AG10803 (cell line): ENCODE measurements at places on chromosomes 13 and 19.

- DNase-seq, result no peak
These were observed 673.4 kb upstream of the ARGLU1 start for GRCh38 chr13:107241381-107241780.

DNA sequence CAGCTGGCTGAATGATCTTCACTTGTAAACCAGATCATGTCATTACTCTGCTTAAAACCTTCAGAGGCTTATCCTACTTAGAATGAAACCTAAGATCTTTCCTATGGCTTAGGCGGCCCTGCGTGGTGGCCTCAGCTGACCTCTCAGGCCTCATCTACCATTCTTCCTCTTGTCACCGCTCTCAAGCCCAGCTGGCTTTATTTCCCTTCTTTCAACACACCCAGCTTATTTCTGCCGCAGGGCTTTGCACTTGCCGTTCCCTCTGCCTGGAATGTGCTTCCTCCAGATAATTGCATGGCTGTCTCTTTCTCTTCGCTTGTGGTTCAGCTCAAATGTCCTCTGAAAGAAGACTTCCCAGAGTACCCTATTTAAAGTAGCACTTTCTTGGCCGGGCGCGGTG is 3.6 kb upstream of the ASF1B start:
- no peak for DNase-seq

DNA sequence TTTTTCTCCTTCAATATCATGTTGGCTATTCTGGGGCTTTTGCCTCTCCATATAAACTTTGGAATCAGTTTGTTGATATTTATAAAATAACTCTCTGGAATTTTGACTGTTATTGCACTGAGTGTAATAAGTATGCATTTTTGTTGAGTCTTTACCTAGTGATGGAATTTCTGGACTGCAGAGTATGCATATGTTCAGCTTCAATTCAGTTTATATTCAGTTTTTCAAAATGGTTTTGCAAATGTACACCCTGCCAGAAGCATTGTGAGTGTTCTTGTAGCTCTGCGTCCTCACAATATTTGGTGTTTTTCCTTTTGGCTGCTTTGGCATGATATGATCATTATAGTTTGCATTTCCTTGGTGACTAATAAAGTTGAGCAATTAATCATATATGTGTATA is 43.1 kb downstream of the RASL11A start:
- no peak for DNase-seq

GRCh38 chr19:21439201-21439751 is 42.3 kb downstream of the ZNF493 start:
- DNase-seq, result no peak

DNA sequence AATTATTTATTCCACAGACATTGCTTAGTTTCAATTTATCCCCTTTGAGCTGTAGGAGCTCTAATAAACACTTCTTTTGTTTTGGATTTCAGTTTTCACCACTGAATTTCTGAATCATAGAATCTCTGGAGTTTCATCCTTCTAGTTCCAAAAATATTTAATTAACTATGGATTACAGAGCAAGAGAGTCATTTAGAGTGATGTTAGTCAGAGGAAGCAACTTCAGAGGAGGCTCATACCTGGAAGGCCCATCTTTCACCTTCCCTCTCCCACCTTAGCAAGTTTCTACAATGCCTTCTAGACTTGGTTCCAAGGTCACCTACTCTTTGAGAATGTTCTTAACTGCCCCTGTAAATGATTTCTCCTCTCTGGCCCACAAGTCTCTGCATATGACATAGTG is 353.2 kb downstream of the SPRY2 start:
- no peak for DNase-seq

GRCh38 chr13:54445453-54445852 is 1416.8 kb downstream of the OLFM4 start:
- no peak for DNase-seq

DNA sequence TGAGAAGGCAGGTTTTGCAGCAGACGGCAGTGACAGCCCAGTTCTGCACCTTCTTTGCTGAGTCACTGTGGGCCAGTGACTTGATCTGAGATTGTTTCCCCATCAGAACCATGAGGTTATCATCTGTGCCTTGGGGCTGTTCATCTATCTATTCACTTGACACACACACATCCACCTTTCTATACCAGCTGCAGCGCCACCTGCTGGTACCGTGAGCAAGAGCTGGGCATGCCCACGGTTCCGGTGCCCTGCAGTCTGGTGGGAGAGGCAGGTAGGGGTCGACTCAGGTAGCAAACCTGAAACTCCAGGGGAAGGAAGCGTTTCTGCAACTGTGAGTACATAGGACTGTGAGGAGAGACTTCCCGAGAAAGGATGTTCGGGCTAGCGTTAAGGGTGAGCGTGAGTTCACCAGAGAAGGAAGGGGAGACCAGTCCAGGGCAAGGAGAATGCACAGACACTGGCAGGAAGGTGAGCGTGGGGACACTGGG is 7.5 kb upstream of the LIN7B start:
- peak; percentile 50 for DNase-seq

GRCh38 chr19:51002542-51003311 is 1.3 kb upstream of the KLK8 start:
- no peak for DNase-seq

- peak; percentile 16 for DNase-seq
These were observed 27.5 kb downstream of the MICU2 start for GRCh38 chr13:21576426-21576825.

DNA sequence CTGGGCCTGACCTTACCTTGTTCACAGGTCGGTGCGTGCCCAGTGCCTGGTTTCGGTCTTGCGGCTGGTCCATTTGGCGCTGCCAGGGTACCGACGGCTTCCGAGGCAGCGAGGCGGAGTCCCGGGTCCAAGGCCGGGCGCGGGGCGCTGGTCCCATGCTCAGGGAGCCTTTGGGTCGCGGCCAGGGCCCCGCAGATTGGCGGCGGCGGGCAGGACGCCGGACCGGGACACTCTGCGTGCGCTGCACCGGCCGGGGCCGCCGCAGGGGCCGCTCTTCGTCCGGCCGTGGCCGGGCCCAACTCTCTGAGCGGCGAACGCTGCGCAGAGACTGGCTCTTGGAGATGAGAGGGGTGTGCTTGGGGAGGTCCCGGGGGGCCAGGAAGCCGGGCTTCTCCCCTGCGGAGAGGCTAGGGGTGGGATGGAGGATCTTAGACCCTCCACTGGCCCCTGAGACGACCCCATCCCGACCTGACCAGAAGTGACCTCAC is 3.4 kb upstream of the WIZ start:
- no peak for DNase-seq

GRCh38 chr13:66748712-66749111 is 481.4 kb downstream of the PCDH9 start:
- DNase-seq, result no peak

- DNase-seq, result no peak
These were observed 196.8 kb downstream of the RAP2A start for GRCh38 chr13:97630725-97631124.

- peak; percentile 48 for DNase-seq
These were observed 56.6 kb downstream of the COG3 start for GRCh38 chr13:45521297-45521696.

DNA sequence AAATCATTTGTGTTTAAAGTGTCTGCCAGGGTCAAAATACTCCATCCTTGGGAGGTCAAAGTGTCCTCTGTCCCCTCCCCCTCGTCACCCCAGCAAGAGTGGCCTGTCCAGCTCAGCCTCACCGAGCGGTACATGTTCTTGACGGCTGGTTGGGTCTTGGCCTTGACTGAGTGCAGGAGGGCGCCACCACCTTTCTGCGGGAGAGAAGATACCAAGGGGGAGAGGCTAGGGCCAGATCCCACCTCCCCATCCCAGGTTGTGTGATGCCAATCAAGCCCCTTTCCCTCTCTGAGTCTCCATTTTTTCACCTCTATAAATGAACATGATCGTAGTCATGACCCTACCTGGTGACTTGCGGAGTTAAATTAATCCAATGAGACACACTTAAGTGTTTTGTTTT is 6.1 kb downstream of the CRB3 start:
- DNase-seq, result no peak

- no peak for DNase-seq
These were observed 106.1 kb downstream of the RAB20 start for GRCh38 chr13:110455444-110455843.

GRCh38 chr13:27379694-27380641 is 44.5 kb upstream of the GTF3A start:
- DNase-seq, result peak; percentile 59

DNA sequence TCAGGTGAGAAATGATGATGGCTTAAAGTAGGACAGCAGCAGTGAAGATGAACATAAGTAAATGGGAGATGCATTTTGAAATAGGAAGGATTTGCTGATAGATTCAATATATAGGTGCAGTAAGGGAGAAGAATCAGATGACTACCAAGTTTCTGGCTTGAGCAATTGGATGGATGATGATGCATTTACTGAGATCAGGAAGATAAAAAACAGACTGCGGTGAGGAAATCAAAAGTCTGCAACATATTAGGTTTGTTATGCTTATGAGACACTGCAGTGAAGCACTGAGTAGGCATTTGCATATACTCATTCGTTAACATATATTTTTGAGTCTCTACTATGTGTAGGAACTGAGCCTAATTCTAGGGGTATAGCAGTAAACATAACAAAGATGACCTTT is 184.2 kb downstream of the LACC1 start:
- no peak for DNase-seq

DNA sequence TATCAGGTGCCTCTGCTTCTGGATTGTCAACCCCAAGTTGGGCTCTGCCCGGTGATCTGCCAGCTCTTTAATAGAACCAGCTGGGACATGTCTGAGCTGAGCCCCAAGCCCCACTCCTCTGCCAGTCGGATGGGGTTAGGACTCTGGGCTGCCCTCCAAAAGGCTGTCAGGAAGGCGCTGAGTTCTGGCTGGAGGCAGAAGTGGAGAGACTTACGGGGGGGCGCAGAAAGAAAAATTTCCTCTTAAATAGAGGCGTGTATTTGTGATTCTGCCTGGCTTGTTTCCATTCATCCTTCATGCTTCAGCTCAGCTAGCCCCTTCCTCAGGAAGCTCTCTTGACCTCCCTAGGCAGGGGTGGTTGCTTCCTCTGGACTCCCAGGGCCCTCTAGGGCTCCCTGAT is 985 bp upstream of the KCNK6 start:
- DNase-seq, result no peak

- DNase-seq, result no peak
These were observed 13.1 kb upstream of the OR1M1 start for GRCh38 chr19:9073806-9074205.

GRCh38 chr19:15790096-15790495 is 2.6 kb downstream of the OR10H5 start:
- no peak for DNase-seq

- no peak for DNase-seq
These were observed 61.0 kb downstream of the NHLRC3 start for GRCh38 chr13:39099231-39099630.

GRCh38 chr13:40381935-40382764 is 284.3 kb downstream of the FOXO1 start:
- no peak for DNase-seq

- DNase-seq, result no peak
These were observed 49.0 kb downstream of the TNFRSF19 start for GRCh38 chr13:23619068-23619855.

DNA sequence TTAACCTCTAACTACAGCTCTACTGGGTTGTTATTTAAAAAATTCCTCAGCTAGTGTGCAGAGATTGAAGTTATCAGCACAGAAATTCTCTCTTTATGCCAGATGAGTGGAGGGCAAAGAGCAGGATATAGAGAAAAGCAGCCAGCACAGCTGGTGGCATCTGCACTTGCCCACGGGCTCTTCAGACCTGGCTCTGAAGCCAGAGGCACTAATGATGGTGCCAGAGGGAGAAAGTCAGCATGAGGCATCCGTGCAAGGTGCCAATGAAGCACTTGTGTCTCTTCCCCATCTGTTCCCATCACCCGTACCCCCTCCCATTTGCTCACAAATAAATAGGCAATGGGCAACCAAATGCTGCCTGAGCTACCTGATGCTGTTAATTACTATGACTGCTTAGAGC is 138.9 kb downstream of the OLFM4 start:
- no peak for DNase-seq

DNA sequence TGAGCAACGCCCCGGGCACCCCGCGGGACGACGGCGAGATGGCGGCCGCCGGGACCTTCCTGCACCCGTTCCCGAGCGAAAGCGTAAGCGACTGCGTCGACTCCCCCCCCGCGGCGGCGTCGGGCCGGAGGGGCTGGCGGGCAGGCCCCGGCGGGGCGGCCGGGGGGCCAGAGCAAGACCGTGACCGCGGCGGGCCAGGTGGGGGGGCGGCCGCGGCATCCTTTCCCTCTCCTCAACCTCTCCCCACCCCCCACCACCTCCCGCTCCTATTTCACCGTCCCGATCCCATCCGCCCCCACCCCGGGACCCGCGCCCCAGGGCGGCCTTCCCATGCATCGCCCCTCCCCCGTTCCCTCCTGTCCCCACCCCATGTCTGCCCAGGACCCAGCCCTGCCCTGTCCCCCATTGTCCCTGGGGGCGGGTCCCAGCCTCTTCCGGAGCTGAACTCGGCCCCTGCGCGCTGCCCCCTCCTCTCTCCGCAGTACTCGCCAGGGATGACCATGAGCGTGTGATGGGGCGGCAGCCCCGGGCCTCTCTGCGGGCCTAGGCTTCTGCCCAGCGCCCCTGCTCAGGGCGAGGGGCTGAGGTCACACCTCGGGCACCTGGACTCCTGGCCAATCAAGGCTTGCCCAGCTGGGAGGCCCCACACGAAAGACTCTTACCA is 4.1 kb downstream of the ISYNA1 start:
- no peak for DNase-seq

- no peak for DNase-seq
These were observed 1.1 kb upstream of the SMIM24 start for GRCh38 chr19:3481241-3482090.

DNA sequence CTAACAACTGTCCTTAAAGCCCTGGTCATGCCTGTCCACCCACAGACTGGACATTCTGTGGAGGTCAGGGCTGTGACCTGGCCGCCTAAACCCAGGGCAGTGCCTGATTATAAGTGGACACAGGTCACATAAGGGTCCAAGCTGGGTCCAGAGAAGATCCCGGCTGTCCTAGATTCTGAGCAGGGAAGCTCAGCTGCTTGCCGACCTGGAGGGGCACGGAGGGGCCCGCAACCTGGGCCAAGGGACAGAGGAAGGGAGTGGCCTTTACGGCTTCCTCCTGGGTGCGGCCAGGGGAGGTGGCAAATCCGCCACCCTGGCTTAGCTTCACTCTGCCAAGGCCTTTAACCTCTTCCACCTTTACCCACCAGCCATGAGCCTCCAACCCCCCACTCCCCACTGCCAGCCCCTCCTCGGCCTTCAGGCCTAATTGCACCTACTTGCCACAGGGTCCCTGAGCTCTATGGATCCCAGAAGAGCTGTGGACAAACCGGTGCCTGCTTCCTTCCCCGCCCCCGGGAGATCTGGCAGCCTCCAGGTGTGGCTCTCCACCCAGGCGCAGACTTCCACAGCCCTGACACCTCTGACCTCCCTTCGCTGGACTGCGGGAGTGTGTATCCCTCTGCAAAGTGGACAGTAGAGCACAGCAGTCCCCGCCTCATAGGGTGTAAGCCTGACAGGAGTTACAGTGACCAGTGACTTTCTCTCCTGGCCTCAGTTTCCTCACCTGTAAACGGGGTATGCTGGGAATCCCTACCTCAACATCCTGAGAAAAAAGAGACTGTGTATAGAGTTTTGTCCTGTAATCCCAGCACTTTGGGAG is 1.7 kb downstream of the CD320 start:
- no peak for DNase-seq
